ENCODE measurements at places on chromosomes 1 and 21.

DNA sequence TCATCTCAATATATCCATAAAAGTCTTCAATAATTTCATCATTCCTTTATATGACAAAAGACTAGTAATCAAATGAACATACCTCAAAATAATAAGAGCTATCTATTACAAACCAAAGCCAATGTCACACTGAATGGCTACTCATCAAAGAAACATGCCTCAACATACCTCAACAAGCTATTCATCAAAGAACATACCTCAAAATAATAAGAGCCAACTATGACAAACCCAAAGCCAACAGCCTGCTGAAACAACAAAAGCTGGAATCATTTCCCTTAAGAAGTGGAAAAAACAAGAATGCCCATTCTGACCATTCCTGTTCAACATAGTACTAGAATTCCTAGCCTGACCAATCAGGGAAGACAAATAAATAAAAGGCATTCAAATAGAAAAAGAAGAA, 1373.7 kb downstream of the BRINP3 start:
- no peak for DNase-seq

DNA sequence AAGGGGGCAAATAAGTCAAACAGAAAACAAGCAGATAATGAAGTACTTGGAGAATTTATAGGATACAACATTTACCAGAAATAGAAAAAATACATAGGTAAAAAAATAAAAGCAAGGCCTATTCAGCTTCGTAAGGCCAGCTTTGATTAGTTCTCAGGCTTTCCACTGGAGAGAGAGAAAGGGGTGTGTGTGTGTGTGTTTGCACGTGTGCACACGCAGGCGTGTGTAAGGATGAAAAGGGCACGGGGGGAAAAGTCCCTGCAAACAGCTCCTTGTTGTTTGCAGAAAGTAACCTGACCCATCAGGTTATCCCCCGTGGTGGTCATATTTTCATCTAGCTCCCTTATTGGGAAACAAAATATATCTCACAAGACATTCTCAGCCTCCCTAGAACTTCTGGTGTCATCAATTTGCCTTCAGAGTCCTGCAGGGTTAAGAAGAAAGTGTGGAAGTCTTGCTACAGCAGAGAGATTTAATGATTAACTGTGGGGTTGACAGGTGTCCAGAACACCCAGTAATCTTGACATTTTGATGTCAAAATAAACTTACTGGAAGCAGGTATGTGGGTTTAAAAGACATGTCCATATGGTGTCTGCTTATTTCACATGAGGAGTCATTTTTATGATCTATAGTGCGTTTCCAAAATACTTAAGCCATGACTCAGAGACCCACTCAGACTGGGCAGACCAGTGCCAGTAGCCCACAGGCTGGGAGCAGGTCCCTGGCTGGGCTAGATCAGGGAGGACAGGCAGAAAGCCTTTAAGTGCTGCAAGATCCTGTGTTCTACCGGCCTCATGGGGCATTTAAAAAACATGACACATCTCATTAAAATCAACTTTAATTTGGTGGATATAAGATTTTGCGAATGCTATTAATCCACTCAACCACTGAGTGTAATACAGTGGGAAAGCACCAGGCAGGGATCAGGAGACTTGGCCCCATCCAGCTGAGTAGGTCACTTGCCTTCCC, 487.6 kb upstream of the CAMK1G start:
- no peak for DNase-seq

DNA sequence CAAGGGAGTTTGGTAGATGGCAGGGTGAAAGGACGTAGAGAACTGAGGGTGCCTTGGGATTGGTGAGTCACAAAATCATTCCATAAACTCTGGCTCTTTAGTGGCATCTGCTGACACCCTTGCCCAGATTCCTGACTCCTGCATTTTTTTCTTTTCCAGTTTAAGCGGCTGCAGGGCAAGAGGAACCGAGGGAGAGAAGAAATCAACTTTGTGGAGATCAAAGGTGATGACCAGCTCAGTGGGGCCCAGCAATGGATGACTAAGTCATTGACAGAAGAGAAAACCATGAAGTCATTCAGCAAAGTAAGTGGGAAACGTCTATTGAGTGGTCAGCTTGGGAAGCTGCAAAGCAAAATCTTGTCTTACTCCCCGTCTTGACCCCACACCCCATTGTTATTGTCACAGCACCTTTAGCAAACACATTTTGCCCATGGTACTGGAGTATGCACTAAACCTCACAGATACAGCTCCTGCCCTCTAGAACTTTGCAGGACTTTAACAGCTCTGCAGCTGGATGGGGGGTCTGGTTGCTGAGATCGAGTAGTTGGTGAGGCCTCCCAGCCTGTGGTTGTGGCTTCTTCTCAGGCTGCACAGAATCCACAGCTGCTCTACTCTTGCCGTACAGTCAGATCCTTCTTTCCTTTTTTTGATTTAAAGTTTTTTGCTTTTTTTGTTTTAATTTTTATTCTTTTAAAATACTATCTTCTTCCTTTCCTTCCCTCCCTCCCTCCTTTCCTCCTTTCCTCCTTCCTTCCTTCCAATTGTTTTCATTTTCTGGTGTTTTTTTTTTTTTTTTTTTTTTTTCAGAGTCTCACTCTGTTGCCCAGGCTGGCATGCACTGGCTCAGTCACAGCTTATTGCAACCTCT, 21.9 kb downstream of the SH2D2A start:
- DNase-seq: no peak

DNA sequence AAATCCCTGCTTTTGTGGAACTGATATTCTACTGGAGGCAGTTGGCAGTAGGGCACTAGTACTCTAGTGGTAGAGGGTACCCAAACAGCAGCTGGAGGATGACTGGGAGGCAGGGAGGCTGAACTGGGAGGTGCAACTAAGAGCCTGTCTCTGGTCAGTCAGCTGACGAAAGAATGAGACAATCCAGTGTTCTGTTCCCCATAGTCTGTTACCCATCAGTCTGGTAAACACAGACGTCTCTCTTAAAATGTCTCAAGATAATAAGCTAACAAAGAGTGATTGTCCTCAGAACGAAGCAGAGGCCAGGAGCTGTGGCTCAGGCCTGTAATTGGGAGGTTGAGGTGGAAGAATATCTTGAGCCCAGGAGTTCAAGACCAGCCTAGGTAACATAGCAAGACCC, 30.4 kb downstream of the TFAP2E start:
- no peak for DNase-seq

DNA sequence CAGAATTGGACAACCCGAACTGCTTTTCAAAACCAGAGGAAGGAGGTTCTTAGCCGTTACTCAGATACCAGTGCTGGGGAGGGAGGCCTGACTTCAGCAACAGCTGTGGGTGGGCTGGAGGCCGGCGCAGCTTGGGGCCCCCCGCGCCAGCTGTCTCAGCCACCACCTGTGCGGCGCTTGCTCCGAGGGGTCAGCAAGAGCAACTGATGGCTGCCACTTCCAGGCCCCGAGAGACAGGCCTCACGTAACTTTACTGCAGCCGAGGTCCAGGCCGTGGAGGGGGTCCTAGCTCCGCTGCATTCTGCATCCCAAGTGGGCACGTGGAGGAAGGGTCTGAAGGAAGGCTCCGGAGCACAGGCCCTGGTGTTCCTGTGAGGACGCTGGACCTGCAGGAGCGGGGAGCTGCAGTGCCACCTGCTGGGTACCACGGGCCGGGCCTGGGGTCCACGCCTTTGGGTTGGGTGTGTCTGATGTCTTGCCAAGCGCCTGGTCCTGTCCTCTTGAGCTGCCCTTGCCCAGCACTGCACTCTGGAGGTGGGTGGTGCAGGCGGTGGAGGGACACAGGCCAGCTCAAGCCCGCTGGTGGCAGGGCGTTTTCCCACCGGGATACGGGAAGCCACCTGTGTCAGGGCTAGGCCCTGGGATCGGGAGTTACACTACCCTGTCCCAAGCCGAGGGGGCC, 9.8 kb downstream of the THAP3 start:
- no peak for DNase-seq

- no peak for DNase-seq
These were observed 82.4 kb downstream of the OBSCN start for GRCh38 chr1:228289996-228290881.

- DNase-seq: no peak
These were observed 330.5 kb upstream of the KAZN start for GRCh38 chr1:14267991-14268390.

GRCh38 chr1:87588495-87588894, 259.8 kb downstream of the LMO4 start:
- no peak for DNase-seq

DNA sequence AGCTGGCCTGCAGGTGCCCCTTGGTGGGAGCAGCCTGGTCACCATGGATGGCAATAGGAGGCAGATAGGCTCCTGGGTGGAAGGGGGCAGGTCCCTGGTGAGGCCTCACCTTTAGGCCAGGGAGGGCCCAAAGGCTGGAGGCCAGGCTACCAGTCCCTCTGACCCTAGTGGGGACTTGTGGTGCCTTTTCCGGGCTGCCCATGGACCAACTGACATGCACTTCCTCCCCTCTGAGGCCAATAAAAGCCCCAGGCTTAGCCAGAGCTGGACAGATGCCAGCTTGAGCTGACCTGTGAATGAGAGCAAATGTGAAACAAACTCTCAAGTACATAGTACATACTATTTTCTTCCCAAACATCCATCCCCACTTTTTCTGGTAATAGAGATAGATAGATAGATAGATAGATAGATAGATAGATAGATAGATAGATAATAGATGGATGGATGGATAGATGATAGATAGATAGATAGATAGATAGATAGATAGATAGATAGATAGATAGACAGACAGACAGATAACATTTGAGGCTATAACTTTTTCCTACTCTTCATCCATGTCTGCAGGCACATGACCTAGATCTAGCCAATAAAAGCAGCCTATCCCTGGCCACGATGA, 9.2 kb upstream of the CTTNBP2NL start:
- no peak for DNase-seq

DNA sequence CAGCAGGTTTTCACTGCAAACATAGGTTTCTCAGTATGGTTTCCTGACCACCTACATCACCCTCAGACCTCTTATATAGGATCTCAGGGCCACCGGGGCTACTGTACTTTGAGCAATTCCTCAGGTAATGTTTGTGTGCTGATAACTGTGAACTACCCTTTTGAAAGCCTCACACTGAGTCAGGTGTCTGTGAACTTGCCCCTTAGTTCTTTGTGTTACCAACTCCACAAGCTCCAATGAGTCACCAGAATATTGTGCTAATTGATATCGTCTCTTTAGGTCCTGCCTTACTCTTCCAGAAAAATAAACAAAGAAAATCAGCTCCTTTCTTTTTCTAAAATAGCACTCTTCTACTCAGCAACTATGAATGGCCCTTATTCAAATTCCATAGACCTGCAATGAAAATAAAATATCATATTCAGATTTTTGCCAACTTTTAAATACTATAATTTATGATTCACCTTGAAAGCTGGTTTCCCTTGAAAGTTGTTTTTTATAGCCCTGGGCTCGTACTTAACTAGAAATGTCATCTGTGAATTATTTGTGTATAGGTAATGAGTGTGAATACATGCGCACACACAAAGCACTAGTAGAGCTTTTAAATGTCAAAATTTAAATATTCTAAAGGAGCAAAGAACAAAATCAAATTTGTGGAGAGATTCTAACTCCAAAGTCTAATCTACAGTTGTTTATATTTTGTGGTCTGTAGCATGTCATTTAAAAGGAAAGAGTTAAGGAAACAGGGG, 88.1 kb upstream of the WARS2 start:
- DNase-seq: no peak

DNA sequence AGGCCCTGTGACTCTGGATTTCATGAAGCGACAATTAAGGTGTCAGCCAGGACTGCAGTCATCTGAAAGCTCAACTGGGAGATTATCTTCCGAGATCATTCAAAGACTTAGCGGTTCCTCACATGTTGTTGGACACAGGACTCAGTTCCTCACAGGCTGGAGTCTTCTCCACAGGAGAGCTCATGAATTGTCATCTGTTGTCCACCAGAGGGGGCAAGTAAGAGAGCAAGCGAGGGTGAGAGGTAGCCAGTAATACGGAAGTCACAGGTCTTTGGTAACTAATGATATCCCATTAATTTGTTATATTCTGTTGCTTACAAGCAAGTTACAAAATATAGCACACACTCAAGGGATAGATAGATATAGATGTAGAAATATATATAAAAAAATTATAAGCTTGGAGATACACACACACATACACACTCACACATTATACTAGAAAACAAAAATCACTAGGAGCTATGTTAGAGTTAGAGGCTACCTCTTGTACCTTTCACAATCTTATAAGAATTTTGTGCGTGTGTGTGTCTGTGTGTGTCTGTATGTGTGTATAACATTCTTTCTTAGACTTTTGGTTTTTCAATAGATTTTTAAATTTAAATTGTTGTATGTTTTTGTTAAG, 1695.3 kb downstream of the BRINP3 start:
- DNase-seq: no peak

DNA sequence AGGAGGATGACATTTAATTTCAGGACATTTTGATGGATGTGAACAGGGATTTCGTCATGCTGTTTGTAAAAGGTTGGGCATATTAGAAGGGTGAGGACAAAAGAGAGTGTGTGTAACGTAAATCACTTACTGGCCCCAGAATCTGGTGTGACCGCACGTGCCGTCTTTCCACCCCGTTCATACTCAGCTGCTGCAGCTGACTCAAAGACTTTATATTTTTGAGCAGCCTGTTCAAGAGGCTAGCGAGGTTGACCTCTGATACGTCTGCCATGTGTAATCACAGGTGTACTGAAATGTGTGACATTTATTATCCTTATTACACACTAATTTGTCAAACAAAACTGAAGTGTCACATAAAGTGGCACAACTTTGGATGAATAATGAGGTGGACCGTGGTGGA, 66.5 kb upstream of the ERRFI1 start:
- DNase-seq: no peak

DNA sequence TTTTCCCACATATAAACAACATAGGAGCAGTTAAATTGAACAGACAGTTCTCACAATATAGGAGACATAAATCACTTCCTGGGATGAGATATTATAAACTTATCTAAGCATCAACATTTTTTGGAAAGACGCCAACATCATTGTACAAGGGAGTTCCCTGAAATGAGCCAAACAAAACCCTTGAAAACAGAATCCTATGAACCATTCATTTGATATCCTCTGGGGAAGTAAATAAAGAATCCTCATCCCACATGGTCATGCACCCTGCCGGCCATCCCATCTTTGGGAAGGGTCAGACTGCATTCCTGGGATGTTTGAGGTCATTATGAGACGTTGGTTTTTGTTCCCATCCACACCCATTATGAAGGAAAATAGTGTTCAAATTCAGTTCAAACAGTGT, 111.8 kb upstream of the USP25 start:
- no peak for DNase-seq

DNA sequence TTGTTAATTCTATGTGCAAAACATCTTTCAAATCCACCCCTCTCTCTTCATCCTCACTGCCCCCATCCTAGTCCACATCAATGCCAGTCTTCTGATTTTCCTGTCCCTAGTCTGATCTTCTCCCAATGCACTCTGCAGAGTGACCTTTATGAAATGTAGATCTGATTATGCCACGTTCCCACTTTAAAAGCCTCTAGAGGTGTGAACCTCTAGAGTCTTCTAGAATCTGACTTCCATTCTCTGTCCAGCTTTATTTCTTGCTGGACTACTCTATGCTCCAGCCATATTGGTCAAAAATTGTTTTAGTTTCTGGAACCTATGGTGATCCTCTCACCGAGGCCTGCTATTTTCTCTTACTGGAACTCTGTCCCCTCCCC, 32.5 kb downstream of the ZNF648 start:
- DNase-seq: no peak

All from stimulated activated CD4-positive, alpha-beta T cell treated with anti-CD3 and anti-CD28 coated beads, TNF-alpha, amount 100 ng/mL, for 48 hours (primary cell).